ENCODE measurements at places on chromosomes 11 and 22.

GRCh38 chr11:131658952-131659351, 288.5 kb downstream of the NTM start:
- DNase-seq, result no peak

DNA sequence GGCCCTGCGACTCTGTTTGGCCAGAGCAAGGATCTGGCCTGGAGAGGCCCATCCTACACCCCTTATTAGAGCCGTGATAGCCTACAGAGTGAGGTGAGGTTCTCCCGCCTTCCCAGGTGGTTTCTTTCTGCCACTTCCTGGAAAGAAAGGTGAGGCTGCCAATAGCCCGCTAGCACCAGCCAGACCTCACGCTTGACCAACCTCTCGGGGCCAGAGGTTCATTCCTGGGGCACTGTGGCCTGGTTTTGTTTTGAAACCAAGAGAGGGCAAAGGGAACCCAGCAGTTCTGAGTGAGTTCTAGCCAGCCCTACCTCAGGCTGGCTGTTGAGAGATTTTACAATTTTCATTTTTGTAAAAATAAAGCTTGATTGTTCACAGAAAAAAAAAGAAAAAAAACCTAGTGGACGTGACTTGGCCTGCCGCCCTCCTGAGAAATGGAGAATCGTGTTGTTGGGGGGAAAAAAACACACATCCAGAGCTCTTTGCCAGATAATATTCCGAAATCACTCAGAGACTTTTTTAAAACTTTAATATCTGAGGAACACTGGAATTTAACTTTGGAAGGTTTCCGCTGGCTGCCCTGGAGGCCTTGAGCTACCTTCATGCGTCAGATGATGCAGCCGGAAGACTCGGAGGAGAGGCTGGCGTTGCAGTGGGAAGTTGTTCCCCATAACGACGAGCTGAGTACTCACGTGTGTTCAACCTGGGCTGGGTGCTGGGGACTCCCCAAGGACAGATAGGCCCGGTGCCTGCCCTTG, 84.5 kb downstream of the BCR start:
- DNase-seq, result peak; percentile 50

- DNase-seq, result no peak
These were observed 41.7 kb downstream of the C11orf58 start for GRCh38 chr11:16780146-16780545.

- DNase-seq, result no peak
These were observed 8.6 kb downstream of the KCNC1 start for GRCh38 chr11:17743026-17743807.

DNA sequence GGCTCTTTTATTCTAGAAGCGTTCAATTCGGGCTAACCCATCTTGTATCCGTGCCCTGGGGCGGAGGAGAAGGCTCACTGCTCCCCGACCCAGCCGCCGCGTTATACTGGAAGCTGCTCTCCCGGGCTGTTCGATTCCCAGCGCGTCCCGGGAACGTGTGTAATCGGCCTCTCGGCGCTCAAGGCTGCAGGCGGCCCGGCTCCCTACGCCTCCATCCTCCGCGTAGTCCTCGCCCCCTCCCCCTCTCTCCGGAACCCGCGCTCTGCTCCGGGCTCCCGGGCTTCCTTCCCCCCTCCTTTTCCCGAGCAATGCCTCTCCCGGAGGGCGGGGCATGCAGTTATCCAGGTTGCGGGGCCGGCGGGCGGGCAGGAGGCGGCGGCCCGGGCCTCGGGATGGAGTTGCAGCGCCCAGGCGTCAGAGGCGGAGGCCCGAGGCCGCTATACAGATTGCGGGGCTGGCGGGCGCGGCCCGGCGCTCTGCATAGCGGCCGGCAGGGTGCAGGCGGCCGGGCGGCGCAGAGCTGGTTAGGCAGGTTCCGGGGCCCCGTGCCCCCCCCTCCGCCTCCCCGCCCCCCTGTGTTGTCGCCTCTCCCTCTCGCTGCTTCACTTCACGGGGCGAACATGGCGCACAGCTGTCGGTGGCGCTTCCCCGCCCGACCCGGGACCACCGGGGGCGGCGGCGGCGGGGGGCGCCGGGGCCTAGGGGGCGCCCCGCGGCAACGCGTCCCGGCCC, at the start of gene KMT2A:
Gene KMT2A (plus strand): TSS at position 600 of the 732 bp plus-strand sequence. CDS start 21 bp downstream, at position 621.
- peak; percentile 91 for DNase-seq

DNA sequence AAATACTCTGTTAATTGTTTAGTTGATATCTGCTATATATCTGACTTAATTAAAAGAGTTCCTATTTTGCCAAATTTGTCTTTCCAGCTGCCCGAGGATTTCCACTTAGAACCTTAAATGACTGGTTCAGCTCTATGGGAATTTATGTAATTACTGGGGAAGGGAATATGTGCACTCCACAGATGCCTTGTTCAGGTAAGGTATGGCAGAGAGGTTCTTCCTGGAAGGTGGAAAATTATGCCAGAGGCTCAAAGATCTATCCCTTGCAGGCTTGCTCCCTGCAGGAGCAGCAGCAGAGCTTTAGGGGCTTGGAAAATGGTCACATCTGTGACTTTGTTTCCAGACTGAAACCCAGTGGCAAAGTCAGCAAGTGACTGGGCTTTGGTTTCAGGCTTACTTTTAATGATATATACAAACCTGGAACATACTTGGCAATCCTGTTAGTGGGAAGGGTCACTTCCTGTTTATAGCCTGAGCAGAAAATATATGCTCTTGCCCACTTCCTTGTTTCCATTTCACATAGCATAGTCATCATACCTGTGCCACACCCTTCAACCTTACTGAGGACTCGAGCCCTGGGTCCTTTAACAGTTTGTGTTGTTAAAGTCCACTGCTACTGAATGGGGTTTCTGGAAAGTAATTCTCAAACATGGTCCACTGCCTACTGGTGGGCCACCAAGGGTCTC, 23.7 kb downstream of the WBP2NL start:
- DNase-seq, result no peak

GRCh38 chr11:110599207-110599606, 113.0 kb downstream of the ARHGAP20 start:
- no peak for DNase-seq

DNA sequence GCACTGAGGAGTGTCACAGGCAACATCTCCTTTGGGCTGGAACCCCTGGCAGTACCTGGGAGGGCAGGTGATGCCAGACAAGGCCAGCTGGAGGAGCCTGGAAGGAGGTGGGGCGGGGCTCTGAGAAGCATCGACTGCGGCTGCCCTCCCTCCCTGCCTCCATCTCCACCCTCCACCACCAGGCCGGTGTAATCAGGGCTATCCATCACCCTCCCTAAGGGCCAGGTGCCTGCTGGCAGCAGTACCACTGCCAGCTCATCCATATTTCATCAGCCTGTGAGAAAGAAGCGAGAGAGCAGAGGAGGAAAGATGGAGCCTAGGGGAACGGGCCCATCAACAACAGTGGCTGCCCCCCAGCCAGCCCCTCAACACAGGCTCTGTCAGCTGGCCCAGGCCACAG, 51.4 kb upstream of the RASD2 start:
- no peak for DNase-seq

GRCh38 chr11:85772695-85773094, 38.2 kb downstream of the SYTL2 start:
- no peak for DNase-seq

GRCh38 chr11:8263109-8263768, 439 bp downstream of the LMO1 start:
- peak; percentile 69 for DNase-seq

GRCh38 chr22:33922349-33922681, 2.0 kb upstream of the LARGE1 start:
- peak; percentile 68 for DNase-seq

GRCh38 chr11:116130122-116130521, 625.9 kb upstream of the CADM1 start:
- no peak for DNase-seq

DNA sequence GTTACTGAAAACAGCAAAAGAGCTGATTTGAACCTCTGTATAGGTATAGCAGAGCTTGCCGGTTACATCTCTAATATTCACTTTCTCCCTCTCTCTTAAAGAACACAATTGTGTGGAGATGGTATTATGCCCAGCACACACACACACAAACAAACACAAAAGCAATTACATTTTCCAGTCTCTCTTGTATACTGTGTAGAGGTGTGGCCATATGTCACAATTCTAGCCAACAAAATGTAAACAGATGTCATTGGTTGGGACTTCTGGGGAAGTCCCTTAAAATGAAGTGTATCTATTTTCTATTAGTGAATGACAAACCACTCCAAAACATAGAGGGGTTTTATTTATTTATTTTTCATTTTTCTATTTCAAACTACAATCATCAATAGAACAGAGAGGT, 12.8 kb downstream of the KCTD14 start:
- no peak for DNase-seq

GRCh38 chr22:35409783-35410662, 10.1 kb downstream of the MCM5 start:
- no peak for DNase-seq

DNA sequence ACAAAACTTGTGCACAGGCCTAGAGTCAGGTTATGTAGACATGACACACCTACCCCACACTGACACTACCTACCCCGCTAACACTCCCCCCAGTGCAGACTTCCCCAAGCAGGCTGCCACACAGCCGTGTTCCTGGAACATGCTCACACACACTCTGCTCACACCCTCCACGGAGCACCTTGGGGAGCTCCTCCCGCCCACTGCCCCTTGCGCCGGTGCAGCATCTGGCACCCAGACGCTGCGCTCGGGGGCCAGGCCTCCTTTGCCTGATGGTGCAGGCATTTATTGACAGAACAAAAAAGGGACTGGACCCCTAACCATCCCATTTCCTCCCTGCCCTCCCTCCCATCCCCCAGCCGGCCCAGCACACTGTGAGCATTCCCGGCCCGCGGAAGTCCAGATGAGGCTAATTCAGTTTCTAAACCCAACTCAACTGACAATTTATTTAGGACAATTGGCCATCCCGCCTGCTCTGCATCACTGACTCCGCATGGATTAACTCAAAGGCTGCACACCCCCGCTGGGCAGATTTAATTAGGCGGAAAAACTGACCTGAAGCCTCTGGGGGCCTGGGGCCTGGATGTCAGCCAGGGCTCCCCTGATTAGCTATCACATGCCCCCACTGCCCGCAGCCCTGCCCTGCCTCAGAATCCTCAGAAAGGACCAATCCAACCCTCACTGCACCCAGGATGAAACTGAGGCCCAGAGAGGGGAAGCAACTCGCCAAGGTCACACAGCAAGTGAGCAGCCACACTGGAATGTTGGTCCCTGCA, 30.1 kb downstream of the KCNC1 start:
- DNase-seq, result no peak

DNA sequence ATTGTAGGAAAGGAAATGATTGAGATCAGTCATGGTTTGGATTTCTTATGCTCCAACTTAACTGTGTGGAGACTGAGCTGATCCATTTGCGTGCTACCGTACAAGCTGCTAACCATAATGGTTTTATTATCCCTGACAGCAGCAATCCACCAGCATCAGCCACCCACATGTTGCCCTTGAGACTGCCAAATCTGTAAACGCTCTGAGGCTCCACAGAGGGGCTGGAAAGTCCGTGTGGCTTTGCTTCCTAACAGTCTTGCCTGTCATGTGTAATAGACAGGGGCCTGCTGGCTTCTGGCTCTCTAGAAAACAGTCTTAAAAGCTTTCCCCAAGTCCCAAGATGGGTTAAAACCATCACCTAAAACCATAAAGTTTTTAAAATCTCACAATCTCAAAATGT, 30.1 kb downstream of the ATG16L2 start:
- no peak for DNase-seq

- no peak for DNase-seq
These were observed 169.6 kb downstream of the BRD1 start for GRCh38 chr22:49657974-49658590.

GRCh38 chr22:31347251-31348008, 1.3 kb upstream of the PATZ1 start:
- peak; percentile 68 for DNase-seq

GRCh38 chr11:5719703-5720495, 16.3 kb upstream of the OR56B1 start:
- DNase-seq, result no peak

GRCh38 chr11:126113515-126113957, 50.9 kb upstream of the CDON start:
- peak; percentile 59 for DNase-seq

DNA sequence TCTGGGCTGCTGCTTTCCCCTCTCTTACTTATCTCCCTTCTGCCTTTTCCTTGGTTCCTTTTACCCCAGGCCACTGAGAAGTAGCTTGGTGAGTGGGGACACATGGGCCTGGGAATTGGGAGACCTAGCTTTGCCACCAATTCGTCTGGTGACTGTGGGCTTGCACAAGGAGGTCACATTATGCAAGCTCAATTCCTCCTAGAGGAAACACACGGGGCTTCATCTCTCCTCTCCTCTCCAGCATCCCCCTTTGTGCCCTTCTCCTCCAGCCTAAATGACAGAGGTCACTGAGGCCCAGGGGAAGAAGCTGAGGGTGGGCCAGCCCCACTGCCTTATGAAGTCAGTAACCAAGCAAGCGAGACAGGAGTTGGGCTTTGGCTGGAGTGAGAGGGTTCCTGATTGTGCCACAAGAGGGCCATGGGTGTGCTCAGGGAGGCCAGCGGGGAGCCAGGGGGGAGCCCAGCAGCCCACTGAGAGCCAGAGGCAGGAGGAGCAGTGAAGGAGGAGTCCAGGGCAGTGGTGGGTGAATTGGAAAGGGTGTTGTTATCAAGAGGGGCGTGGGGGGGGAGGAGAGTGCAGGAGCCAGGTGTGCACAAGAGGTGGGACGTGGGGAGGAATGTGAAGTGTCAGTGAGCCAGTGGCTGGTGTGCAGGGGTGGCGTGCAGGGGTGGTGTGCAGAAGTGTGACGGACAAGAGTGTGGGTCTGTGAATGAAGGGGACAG, 2.0 kb downstream of the CLCF1 start:
- peak; percentile 73 for DNase-seq

DNA sequence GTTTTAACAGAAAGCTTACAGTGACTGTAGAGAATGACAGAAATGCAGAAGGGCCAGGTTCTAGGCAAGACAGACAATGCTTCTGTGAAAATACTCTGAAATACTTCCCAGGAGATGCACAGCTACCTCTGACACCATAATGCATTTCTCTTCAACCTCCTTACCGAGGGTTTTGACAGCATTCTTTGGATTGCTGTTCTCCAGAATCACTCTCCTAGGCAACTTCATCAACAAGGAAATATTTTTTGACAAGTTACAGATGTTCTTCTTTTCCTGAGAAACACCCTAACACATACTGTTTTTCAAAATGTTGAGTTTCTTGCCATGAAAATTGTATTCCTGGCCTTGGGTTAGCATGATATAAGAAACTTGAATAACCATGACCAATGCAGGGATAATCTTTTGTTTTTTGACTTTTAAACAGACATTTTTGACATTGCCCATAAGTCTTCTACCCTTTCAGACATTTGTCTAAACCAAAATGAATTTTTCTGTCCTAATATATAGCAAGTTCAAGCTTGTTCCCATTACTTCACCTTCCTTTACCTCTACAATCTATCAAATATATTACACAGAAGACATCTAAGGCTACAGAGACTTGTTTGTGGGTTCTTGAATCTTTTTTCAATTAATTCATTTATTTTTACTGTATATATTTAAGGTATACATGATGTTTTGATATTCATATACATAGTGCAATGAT, 108.1 kb downstream of the CCDC34 start:
- no peak for DNase-seq
